ENCODE measurements at places on chromosomes 6 and 20.
A peak's percentile ranks its signal among the peaks of the same experiment; 100 is the strongest.

GRCh38 chr6:78594668-78595066 is 272.7 kb upstream of the IRAK1BP1 start:
- H3K4me3 ChIP-seq: no peak overlapping the region
- no peak overlapping the region for H3K27ac ChIP-seq
- H3K4me1 ChIP-seq: no peaks in the 10 kb centered on the region
- no peak for DNase-seq

DNA sequence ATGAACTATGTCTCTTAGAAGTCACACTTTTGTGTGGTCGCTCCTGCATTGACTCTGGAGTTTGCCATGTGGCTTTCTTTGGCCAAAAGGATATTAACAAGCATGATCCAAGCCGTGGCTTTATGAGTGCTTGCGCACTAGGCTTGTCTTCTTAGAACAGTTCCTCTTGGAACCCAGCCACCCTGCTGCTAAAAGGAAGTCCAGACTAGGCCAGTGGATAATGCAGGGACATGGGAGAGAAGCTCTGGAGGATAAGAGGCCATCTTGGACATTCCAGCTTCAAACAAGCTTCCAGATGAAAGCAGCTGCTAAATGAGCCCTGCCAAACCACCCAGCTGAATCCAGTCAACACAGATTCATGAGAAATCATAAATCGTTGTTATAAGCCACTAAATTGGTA is 346.4 kb downstream of the CDC5L start:
- no peak overlapping the region for H3K27ac ChIP-seq
- no peaks in the 10 kb centered on the region for H3K27me3 ChIP-seq
- H3K36me3 ChIP-seq: no peaks in the 10 kb centered on the region
- DNase-seq: peak; percentile 49
- no peak overlapping the region for H3K4me3 ChIP-seq

DNA sequence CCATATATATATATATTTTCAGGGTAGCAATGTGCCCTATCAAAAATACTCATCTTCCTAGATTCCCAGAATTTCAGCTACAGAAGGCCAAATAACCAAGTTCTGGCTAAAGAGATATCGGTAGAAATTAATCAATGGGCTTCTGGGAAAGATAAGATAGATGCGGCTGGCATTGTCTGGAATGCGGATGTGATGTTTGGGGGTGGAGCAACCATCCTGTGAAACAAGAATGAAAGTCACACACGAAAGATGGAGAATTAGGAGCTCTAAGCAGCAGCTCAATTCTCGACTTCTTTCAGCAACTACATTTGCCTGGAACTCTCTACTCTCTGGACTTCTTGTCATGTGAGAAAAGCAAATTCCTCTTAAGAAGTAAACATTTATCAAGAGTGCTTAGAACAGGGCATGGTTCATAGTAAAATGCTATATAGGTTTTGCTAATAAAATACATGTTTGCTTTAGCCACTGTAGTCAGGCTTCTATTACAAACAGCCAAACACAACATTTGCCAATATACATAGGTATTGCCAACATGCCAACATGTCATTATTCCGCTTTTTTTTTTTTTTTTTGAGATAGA is 90.8 kb downstream of the CLIC5 start:
- H3K27me3 ChIP-seq: no peaks in the 10 kb centered on the region
- DNase-seq: no peak
- no peaks in the 10 kb centered on the region for H3K36me3 ChIP-seq

- no peaks in the 10 kb centered on the region for H3K4me1 ChIP-seq
- no peaks in the 10 kb centered on the region for H3K36me3 ChIP-seq
- no peaks in the 10 kb centered on the region for H3K27me3 ChIP-seq
Measured at GRCh38 chr20:53448875-53449274, 144.8 kb downstream of the ZNF217 start.

GRCh38 chr6:38413102-38413800 is 226.5 kb downstream of the BTBD9 start:
- no peaks in the 10 kb centered on the region for H3K36me3 ChIP-seq
- no peaks in the 10 kb centered on the region for H3K27me3 ChIP-seq
- no peak overlapping the region for H3K4me3 ChIP-seq
- peaks cover 2% of the 10 kb centered on the region for H3K4me1 ChIP-seq

DNA sequence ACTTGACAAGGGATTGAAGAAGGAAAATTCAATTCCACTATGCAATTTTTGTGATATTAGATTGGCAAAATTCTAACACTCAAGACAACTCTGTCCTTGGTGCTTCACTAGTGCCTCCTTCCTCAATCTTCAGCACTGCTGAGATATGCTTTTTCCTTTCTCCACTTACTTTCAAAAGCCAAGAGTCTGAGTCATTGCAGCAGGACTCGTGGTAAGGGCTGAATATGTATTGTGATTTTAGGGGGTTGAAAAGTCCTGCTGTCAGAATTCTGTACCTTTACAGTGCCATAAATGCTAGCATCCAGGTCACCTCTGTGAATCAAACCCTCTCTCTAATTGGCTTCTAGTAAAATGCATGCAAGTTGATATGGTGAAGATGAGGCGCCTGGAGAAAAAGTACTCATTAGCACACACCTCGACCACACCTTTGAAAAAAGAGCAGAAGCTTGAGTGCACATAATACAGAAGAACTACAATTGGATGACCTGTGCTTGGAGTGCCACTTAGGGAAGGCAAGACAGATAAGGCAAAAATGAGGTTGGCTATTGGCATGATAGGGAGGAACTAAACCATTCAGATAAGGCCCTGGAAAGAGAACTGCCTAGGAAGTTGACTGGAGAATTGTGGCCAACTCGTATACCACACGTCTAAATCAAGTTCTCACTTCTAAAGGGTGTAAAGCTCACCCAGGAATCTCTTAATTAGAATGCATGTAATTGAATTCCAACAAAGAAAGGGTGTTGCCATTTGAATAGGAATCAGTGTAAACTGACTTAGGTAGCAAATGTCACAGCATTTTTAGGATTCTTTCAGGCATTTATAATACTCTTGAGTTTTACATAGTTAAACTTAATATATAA is 43.6 kb upstream of the FAM83B start:
- no peak overlapping the region for H3K4me3 ChIP-seq
- H3K27me3 ChIP-seq: no peaks in the 10 kb centered on the region
- no peaks in the 10 kb centered on the region for H3K36me3 ChIP-seq

- H3K27ac ChIP-seq: no peak overlapping the region
- H3K36me3 ChIP-seq: no peaks in the 10 kb centered on the region
- peaks cover 9% of the 10 kb centered on the region for H3K4me1 ChIP-seq
Measured at GRCh38 chr6:107061125-107062020, 33.4 kb downstream of the MTRES1 start.
